CD4-positive, alpha-beta memory T cell (primary cell): ENCODE measurements at places on chromosomes 13 and 19. TPM values are rescaled to one million over a fixed set of nuclear protein-coding genes. Genes with fewer than 3 reads are reported as not detected.

DNA sequence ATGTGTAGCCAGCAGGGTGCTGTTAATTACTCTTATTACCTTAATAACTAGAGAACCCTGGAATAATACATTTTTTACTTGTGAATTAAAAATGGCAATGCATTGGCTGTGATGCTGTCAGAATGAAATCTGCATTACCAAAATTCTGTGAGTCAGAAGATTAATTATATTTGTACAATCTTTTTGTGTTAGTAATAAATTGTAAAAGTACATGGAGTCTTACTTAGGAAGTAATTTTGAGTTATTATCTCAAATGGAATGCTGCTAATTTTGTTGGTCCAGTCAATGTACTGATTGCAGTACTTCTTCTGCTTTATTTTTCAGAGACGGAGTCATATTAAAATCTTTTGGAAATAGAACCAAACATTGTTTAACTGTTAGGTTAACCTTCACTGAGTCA is 152.0 kb upstream of the SLC10A2 start:
- no peak for DNase-seq

DNA sequence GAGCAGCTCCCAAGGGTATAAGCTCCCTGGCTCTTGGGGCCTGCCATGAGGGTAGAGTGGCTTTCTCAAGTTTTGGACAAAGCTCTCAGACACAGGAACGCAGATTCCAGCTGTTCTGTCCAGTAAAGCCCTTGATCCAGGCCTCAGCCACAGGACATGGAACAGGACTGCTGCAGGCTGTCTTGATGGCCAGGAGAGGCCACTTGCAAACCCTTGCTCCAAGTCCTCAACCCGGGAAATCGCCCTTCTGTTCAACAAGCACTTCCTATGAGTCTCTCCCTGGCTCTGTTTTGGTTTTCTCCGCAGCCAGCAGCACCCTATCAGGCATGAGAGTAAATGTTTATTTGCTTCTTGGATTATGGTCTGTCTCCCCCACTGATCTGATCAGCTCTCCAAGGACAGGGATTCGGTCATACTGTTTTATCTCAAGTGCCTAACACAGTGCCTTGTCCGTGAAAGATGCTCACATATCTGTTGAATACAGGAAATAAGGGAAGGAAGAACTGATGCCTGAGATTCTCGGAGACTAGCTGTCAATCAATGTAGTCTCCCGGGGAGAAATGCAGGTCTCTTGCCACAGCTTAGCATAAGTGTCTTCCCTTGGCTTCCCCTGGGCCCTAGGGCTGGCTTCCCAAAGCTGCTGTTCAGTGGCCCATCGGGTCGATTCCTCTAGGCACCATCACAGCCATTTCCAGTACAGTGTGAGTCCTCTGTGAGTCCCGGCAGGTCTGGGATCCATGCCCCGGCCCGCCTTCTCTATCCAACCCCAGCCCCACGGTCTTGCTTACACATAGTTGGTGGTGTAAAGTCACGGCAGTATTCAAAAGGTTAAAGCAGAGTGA is 90.8 kb downstream of the TSHZ3 start:
- no peak for DNase-seq

- no peak for DNase-seq
Observed at GRCh38 chr13:30746791-30747190, 11.4 kb downstream of the ALOX5AP start.

DNA sequence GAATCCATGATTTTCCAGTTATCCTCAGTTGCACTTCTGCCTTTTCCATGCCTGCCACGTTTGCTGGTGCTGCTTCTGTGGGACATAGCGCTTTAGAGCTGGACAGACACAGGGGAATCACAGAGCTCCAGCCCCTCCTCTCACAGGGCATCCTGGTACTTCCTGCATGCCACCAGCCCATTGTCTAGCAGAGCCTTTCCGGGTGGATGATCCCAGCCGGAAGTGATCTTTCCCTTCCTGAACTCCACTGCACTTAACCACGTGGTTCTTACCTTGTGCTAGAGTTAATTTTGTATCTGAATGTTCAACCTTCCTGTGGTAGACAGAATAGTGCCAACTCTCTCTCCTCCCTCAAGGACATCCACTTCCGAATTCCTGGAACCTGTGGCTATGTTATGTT is 12.6 kb upstream of the OLFM4 start:
- DNase-seq = no peak

DNA sequence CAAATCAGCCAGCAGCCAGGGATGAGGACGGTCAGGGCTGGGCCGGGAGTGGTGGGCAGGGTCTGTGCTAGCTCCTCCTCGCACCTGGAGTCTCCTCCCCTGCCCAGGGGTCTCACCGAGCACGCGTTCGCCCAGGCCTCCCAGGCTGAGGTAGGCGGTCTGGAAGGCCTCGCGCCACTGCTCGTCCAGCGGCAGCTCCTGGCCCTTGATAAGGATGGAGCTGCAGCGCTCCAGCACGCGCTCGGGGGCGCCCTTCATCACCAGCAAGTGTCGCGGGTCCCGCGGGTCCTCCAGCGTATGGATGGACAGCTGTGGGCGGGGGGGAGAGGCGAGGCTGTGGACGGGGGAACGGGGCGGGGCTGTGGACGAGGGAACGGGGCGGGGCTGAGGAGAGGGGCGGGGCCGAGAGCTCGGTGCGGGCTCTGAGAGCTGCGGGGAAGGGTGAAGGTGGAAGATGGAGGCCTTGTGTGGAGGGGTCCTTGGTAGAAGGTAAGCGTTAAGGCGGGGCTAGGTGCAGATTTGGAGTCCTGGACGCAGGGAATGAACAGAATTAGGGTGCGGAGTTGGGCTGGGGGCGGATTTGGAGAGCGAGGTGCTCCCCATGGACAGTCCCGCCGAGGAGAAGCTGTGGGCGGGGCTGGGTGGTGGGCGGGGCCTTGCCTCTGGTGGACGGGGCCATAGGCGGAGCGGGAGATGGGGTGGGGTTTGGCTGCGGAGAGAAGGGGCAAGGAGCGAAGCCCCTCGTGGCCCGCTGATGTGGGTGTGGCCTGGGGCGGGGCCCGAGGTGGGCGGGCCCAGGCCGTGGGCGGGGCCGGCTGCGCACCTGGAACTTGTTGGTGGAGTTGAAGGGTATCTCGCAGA is 5.7 kb downstream of the ATP4A start:
- DNase-seq = peak; percentile 45

- DNase-seq = no peak
Observed at GRCh38 chr19:45568732-45569131, 15.9 kb downstream of the OPA3 start.

DNA sequence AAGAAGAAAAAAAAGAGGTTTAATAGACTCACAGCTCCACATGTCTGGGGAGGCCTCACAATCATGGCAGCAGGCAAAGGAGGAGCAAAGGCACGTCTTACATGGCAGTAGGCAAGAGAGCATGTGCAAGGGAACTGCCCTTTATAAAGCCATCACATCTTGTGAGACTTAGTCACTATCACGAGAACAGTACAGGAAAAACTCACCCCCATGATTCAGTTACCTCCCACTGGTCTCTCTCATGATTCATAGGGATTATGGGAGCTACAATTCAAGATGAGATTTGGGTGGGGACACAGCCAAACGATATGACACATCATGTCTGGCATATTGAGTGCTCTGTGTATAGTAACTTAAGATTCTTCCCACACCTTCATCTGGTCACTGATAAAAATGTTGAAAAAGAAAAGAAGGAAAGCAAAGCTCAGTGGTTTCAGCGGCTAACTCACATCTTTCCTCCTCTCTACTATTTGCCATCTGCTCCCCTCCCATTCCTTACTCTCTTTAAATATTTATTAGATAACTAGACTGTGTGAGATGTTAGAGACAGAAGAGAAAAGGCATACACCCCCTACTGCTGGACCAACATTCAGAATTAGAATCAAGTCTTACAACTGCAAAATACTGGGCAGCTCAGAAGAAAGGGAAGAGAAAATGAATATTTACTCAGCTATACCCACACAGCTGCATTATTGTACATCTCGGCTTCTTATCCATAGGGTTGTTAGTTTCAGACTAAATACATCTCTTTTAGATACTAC is 60.1 kb upstream of the AKAP11 start:
- DNase-seq = no peak

- peak; percentile 97 for DNase-seq
Observed at GRCh38 chr19:6373096-6373812, 660 bp downstream of the ALKBH7 start.

- DNase-seq = no peak
Observed at GRCh38 chr19:3374369-3375112, 8.2 kb downstream of the NFIC start.

GRCh38 chr13:66958611-66959010 is 271.5 kb downstream of the PCDH9 start:
- DNase-seq = no peak

DNA sequence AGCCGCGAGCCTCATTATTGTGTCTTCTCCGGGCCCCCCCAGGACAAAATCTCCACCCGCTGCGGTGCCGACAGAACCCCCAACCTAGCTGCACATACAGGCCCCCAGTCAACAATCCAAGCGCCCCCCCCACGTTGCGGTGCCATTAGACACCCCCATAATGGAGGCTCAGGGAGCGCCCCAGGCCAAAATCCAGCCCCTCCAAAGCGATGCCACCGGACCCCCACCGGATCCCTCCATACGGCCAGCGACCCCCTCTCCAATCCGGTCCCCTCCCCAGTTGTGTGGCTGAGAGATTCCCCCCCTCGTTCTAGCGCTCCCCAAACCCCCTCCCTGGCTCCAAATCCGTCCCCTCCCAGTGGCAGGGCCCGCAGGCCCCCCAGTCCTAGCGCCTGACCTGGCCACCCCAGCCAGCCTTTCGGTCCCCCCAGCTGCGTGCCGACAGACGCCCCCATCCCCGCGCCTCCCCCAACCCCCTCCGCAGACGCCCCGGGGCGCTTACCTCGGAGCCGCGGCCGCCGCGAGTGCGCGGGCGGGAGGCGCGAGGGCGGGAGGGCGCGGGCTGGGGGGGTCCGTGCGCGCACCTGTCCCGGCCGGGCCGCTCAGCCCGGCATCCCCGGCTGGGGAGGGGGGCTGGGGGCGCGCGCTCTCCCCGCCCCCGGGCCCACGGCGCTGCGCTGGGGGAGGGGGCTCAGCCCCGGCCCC is 21.6 kb upstream of the SEMA6B start:
- no peak for DNase-seq

DNA sequence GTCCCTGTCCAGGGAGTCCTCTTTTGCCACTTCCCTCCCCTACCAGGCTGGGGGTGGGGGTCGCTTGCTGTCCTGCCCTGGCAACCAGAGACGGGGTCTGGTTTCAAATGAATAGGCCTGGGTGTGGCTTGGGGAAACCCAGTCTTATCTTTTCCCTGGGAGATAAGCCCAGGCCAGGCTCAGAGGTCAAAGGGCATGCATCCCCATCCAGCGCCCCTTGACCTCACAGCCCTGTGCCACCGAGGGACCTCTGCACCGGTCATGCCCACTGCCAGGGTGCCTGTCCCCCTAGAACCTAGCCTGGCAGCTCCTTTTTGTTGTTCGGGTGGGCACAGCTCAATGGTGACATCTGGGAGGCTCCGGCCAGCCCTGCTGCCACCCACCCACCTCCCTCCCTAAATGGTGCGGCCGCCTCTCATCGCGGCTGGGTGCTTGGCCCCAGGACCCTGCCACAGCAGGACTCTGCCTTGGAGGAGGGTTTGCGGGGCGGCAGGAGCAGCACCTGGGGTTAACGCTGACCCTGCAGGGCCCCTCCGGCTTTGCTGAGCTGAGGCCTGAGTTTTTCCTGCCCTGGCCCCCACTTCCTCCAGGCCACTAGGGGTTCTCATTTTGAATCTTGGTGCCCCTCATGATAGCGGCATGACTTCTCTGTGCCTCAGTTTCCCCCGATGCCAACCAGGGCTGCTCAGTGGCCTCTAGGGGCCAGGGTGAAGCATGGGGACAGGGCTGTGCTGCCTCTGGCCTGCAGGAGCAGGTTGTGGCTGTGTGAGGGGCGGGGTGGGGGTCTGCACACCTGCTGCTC is 2.9 kb upstream of the CERS1 start:
- DNase-seq = no peak

DNA sequence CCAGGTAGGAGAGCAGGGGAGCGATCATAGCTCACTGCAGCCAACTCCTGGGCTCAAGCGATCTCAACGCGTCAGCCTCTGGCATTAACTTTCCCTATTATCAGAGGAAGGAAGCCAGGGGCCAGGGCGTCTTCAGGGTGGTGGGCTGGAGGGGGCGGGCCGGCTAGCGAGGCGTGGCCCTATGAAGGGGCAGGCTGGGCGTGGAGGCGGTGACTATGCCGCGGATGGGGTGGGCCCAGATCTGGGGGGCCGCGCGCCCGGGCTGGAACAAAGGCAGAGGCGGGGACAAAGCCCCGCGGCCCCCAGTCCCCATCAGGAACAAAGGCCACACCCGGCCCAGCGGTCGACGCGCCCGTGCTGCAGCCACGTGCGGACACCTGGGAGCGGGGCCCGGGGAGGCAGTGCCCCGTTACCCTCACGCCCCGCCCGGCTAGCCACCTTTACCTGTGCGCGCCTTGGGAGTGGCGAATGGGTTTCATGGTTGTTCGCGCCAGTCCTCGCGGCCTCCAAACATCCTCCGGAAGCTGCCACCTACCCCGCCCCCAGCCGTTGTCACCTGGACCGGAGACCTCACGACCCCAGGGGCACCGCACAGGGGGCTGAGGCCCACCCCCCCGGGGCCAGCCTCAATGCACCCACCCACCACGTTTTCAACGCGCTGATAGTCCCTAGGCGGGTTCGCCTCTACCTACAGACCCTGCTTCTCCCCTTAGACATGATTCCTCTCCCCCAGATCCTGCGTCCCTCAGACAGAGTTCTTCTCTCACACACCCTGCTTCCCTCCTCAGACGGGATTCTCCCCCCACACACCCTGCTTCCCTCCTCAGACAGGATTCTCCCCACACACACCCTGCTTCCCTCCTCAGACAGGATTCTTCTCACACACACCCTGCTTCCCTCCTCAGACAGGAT is 5.4 kb upstream of the TRIM28 start:
- DNase-seq = peak; percentile 36

GRCh38 chr19:7471696-7472615 is 16.9 kb downstream of the PEX11G start:
- DNase-seq = no peak

DNA sequence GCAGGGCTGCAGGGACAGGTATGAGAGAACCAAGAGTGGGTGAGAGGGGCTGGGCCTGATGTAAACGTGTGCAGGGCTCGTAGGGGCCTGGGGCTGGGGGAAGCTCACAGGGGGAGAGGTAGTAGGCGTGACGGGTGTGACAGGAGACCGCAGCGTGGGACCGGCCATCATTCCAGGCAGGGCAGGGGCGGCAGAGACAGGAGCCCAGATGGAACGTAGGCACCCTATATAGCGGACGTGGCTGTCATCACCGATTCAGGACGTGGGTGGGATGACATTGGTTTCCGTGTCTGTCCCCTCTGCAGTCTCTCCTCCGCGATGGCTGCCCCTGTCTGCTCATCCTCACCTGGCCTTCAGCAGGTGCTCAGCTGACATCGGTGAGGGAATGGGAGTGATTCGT is 48.4 kb downstream of the IER2 start:
- no peak for DNase-seq

GRCh38 chr13:48571126-48571913 is 38.4 kb upstream of the RCBTB2 start:
- no peak for DNase-seq

GRCh38 chr13:40895227-40896184 is 106.1 kb downstream of the SLC25A15 start:
- no peak for DNase-seq

- DNase-seq = no peak
Observed at GRCh38 chr19:2266183-2266993, 10.2 kb upstream of the JSRP1 start.

Gene FEM1A
- 1.3 TPM for polyA plus RNA-seq

Gene ZNF610
- 1.1 TPM for polyA plus RNA-seq

Gene KCNRG
- polyA plus RNA-seq = not detected

Gene MAP4K1
- polyA plus RNA-seq = 142 TPM

Gene TPT1
- 2,372 TPM for polyA plus RNA-seq
